ENCODE measurements at places on chromosomes 12 and 14. TPM values are rescaled to one million over a fixed set of nuclear protein-coding genes. Genes with fewer than 3 reads are reported as not detected.
A peak's percentile ranks its signal among the peaks of the same experiment; 100 is the strongest.

DNA sequence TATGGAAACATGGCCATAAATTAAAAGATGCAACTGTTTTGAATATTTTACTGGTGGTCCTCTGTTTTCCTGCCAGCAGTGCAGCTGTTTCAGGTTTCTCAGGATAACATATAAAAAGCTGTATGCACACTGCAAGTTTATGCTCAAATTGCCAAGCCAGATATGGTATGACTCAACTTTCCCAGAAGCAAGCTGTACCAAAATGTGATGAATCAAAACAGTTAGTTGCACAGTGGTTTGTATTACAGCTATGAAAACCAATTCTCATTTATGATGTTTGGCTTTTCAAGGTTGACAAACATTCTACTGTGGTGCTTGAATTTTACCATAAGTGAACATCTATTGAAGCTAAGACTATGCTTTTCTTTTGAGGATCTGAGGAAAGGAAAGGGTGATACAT is 15.5 kb downstream of the TRMT5 start:
- peak; percentile 48 for DNase-seq

- DNase-seq, result no peak
These were observed 167.4 kb downstream of the PHLDA1 start for GRCh38 chr12:75864161-75864560.

GRCh38 chr14:105026802-105027563 is 6.1 kb upstream of the CDCA4 start:
- peak; percentile 30 for DNase-seq

DNA sequence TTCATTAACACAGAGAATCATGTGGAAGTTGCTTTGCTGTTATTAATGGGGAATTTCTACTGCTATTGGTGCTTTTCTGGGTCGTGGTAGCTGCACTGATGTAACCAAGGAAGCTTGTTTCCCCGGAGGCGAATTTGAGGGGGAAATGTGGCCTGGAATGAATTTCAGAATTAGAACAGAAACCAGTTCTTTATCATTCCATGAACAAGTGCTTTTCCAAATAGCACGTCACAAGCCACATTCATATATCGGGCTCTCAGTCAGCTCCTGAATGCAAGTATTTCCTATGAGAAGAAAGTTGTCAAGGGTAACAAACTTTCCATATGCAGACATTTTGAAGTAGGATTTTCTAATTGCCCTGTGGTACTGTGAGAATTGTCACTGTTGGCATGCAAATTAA is 1353.2 kb downstream of the AACS start:
- no peak for DNase-seq

- no peak for DNase-seq
These were observed 4.2 kb downstream of the TESPA1 start for GRCh38 chr12:54980341-54980740.

NCOR2 gene
- 25.7 TPM for total RNA-seq

PHLDA1 gene
- 26.5 TPM for total RNA-seq

GLS2 gene
- 0.51 TPM for total RNA-seq

DBX2 gene
- not detected for total RNA-seq
